Astrocyte (in vitro differentiated cells and primary cell): ENCODE measurements at places on chromosomes 13 and 19.

DNA sequence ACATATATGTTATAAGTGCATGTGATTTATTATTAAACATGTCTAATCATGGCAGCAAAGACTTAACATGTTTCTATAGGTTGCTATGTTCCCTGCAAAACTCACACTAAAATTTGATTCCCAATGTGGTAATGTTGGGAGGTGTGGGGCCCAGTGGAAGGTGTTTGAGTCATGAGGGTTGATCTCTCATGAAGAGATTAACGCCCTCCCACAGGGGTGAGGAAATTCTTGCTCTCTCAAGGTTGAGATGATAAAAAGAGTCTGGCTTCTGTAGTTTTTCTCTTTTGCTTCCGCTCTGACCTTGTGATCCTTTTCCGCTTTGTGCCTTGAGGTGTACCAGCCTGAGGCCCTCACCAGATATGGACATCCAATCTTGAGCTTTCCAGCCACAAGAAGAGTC is 737.5 kb upstream of the SLITRK5 start:
- DNase-seq: no peak
- no peaks in the 10 kb centered on the region for H3K36me3 ChIP-seq
- H3K27me3 ChIP-seq: no peaks in the 10 kb centered on the region
- H3K4me3 ChIP-seq: no peak overlapping the region

GRCh38 chr19:51124729-51125128 is at the start of gene SIGLEC9:
SIGLEC9 (plus strand) TSS chr19:51124906; CDS start chr19:51124975, 69 bp downstream.
- no peaks in the 10 kb centered on the region for H3K36me3 ChIP-seq
- H3K4me3 ChIP-seq: no peak within 1 kb of the TSS
- H3K27me3 ChIP-seq: no peaks in the 10 kb centered on the region
- no peak within 1 kb of the TSS for H3K27ac ChIP-seq
- no peak for DNase-seq

- H3K4me3 ChIP-seq: peak overlapping the region; percentile 7
- H3K27me3 ChIP-seq: no peaks in the 10 kb centered on the region
- DNase-seq: peak; percentile 31
- H3K27ac ChIP-seq: no peak overlapping the region
These were observed 6.0 kb downstream of the SSC5D start for GRCh38 chr19:55494172-55494761.

DNA sequence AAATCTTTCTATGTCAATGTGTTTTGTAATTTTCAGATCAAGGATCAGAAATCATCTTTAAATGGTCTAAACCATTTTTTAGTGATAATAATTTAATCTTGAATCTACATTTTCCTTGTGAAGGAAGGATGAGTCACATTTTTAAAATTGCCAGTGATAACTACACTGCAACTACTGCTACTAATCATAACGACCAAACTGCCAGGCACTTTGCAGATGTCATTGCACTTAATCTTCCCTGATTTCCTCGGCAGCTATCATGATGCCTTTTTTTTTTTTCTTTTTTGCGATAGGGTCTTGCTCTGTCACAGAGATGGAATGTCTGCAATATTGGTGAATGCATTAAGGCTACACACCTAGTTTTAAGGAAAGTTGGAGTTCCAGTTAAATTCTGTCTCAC is 41.4 kb upstream of the SLC10A2 start:
- no peaks in the 10 kb centered on the region for H3K4me1 ChIP-seq
- H3K27me3 ChIP-seq: no peaks in the 10 kb centered on the region
- H3K4me3 ChIP-seq: no peak overlapping the region
- no peak overlapping the region for H3K27ac ChIP-seq
